ENCODE measurements at places on chromosomes 6 and 20.

- no peak for DNase-seq
Observed at GRCh38 chr6:38650207-38650752, 10.6 kb upstream of the BTBD9 start.

DNA sequence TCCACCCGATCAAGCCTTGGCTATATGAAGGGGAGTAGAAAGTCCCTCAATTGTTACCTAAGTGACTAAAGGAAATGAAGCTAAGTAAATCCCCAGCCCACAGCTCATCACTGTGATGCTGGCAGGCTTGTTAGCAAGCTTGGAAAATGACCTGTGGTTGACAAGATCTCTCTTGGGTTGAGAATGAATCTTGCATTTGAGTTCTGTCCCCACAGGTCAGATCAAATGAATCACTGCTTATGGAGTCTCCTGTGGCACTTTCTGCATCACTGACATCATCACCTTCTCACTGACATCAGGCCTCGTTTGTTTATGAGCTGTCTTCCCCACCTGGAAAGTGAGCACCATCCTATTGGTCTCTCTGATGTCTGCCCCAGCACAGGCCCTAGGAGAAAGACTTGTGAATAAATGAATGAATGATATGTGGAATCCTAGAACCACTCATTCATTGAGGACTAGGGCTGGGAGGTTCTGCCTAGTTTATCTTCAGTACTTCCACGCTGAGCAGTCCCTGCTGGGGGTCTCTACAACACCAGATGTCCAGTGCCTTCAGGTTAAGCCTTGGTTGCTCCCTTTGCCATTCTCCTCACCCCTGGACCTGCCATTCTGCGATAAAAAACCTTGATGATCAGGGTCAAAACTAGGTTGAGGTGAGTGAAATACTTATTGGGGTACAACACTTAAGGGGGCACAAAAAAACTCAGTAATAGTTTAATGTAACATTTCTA lies 318.4 kb upstream of the MOCS1 start:
- DNase-seq, result no peak

DNA sequence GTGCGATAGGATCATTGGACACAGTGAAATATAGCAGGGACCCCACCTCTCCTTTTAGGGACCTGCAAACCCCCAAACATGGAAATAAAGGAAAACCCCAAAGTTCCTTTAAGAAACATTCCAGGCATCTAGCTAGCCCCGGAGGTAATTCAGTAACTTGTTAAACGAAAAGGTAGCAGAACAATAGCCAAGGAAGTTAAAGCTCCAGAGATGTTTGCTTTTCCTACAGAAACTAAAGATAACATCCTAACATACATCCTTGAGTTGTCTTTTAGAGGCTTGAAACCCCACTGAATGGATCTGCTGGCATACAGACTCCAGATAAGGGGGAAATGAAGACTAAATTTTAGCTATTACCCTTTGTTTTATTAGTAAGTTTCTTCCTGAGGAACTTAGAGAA lies 51.0 kb downstream of the FAM184A start:
- no peak for DNase-seq

- DNase-seq, result peak; percentile 78
Observed at GRCh38 chr6:43021270-43022047, at the start of gene RRP36. RRP36 (plus strand) TSS chr6:43021623; CDS start chr6:43021655, 32 bp downstream.

DNA sequence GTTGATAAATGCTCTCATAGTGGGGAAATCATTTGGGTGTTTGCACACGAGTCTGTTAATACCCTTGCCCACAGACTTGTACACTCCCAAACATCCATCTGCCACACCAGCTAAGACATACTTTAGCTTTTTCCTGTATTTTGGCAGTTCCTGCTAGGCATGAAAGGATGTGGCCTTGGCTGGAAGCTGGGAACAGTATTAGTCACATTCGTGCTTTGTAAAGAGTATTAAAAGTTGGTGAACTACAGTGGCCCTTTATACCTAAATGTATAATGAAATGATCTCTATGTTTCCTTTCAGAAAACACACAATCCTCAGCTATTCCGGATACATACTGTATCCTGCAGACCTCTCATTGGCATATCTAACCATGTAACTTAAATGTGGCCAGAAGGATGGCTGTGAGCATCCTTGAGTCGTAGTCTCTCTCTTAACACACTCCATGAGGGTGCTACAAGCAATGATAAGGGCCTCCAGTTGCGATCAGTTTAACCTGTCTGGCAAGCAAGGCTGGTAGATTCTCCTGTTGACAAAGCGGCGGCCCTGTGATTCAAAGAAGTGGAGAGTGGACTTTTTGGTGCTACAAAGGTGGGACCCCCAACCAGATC lies 1.5 kb downstream of the LEMD2 start:
- peak; percentile 53 for DNase-seq

- DNase-seq, result peak; percentile 18
Observed at GRCh38 chr20:58131151-58131550, 97.3 kb downstream of the ANKRD60 start.

- DNase-seq, result peak; percentile 96
Observed at GRCh38 chr6:18306977-18307376, 42.6 kb upstream of the DEK start.

DNA sequence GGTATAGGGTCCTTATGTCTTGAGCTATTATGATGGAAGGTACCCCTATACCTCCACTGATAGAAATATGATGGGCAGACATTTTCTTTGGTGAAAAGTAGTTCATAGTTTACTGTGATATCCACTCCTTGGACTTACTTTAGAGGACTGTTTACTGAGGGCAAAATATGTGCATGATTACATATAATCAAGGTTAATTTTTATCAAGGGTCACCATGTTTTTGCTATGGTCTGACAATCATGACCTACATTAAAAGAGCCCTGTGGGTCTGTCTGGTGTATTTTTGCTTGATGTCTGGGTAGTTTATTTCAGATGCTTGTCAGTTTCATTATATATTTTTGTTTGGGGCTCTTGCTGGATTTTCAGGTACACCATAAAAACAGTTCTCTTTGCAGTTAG lies 40.1 kb downstream of the CDKAL1 start:
- DNase-seq, result no peak

- DNase-seq, result no peak
Observed at GRCh38 chr6:21220271-21220987, 373.1 kb upstream of the SOX4 start.

DNA sequence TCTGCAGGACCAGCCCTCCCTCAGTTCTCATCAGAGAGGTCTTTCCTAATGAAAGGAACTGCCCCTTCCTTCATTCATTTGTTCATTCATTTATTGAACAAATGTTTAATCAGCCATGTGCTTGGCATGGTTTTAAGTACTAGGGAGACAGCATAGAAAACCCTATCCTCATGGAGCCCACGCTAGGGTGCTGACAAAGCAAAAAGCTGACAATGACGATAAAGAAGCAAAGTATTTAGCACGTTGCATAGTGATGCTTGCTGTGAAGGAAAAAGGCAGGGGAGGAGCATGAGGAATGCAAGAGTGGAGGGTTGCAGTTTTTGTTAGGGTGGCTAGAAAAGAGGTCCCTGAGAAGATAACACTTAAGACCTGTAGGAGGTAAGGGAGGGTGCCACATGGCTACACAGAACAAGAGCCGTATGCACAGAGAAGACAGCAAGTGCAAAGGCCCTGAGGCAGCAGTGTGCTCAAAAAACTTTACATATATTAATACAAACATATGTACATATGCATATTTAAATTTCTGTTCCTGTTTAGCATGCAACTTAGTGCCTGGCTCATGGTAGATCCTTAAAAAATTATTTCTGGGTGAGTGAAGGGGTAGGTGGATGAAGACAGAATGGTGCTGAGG lies 98.9 kb downstream of the EYA2 start:
- DNase-seq, result no peak

DNA sequence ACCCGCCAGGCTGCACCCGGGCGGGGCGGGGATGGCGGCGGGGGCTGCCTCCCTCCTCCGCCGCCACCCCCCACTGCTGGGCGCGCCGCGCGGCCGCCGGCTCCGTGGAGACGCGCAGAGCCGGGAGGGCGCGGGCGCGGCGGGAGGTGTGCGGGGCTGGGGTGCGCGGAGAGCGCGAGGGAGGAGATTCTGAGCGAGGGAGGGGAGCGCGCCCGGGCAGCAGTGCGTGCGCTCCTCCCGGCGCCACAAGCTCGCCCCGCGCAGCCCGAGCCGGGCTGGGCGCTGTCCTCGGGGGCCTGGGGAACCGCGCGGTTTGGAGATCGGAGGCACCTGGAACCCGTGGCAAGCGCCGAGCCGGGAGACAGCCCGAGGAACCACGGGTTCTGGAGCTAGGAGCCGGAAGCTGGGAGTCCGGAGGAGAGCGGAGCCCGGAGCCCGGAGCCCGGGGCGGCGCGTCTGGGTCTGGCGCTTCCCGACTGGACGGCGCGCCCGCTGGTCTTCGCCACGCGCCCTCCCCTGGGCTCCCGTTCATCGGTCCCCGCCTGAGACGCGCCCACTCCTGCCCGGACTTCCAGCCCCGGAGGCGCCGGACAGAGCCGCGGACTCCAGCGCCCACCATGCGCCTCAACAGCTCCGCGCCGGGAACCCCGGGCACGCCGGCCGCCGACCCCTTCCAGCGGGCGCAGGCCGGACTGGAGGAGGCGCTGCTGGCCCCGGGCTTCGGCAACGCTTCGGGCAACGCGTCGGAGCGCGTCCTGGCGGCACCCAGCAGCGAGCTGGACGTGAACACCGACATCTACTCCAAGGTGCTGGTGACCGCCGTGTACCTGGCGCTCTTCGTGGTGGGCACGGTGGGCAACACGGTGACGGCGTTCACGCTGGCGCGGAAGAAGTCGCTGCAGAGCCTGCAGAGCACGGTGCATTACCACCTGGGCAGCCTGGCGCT lies at the start of gene NTSR1:
NTSR1 (plus strand) TSS at position 246 of the 946 bp plus-strand sequence; CDS start at position 618, 372 bp downstream.
- no peak for DNase-seq

DNA sequence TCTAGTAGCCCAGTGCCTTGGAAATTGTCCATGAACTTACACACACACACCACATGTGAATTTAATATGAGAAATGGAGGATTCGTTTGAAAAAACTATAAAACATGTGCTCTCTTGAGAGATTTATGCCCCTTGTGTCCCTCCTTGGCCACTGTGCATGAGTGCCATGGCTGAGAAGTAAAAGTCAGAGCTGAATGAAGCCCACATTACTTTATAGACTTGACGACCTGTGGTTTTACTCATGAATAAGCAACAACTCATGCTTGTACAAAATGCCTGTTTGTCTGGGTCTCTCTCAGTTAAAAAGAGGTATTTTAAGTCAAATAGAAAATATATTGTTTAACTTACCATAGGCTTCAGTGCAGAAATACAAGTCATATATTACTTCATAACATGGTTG lies 102.7 kb downstream of the KCNQ5 start:
- peak; percentile 15 for DNase-seq

DNA sequence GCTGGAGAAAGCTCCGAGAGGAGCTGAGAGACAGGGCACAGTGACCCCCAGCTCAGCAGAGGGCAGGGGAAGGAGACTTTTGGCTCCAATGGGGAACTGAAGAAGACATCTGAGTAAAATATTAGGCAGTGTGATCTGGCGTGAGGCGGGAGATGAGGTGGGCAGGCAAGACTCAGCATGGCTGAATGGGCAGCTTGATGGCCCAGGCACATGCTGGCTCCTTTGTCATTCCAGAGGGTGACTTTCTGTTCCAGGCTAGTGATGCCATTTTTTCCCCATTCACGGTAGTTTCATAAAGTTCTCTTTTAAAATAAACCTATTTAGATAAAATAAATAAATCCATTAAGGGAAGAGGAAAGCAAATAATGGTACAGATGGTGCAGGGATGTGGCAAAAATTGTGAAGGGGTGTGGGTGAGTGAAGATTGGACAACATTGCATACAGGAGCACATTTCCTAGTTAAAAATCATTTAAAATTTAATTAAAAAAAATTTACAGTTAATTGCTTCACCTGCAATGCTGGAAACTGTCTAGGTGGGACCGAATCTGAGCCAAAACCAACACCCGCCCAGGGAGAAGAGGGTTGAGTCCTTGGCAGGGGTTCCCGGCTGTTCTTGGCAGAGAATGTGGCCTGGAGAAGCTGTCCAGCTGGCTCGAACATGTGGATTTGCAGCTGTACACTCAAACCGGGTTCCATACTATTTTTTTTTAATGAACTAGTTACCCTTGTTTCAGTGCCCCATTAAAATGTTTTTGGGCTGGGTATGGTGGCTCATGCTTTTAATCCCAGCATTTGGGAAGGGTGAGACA lies 41.7 kb upstream of the PRELID3B start:
- DNase-seq, result no peak

DNA sequence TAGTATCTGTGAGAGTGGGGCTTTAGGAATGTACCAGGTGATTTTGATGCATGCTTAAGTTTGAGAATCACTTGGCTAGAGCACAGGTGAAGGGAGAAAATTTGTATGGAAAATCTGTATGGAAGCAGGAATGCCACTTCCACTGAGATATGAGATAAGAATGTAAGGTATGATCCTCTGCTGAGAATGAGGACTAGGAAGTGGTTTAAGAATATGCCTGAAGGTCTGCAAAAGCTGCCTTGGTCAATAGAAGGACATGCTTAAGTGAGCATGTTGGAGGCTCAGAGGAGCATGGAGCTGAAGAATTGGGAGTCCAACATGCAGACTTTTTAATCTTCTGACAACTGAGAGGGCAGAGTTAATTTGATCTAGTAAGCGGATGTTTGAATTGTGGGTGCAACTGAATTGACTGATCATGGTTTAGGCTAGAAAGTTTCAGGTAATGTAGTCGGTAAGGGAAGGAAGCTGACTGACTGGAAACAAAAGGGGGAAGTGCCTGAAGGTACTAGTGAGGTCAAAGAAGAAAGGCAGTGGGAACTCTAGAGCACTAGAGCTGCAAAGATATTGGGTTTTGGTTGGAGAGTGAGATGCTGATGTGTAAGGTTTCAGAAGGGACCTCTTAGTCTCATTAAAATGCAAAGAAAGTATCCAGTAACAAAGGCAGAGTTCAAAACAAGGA lies 28.6 kb upstream of the NOTCH4 start:
- no peak for DNase-seq

GRCh38 chr6:126766820-126767219 lies 351.7 kb upstream of the RSPO3 start:
- no peak for DNase-seq

All from EL (cell line).